ENCODE measurements at places on chromosomes 16 and 17. TPM values are rescaled to one million over a fixed set of nuclear protein-coding genes. Genes with fewer than 3 reads are reported as not detected.

GRCh38 chr16:86366481-86366880 lies 143.8 kb upstream of the FOXF1 start:
- DNase-seq, result no peak

DNA sequence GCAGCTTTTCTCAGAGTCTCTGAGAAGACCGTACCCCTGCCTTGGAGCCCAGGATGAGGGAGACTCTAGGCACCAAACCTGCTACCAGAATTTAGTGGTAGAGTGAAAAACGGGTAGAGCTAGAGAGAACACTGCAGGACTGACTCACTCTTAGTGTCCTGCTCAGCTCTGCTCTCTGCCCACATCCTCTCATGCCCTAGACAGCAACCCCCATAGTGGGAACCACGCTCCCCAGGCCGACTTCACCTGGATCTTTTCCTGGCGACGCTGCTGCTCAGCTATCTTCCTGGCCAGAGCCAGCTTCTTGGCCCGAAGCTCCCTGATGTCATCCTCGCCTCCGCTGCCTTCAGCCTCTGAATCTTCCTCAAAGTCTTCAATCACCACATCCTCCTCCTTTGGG lies 26.7 kb downstream of the HIC1 start:
- DNase-seq, result no peak

The CMTM1 gene
- 1.7 TPM for total RNA-seq

The TNFRSF17 gene
- not detected for total RNA-seq

DNA sequence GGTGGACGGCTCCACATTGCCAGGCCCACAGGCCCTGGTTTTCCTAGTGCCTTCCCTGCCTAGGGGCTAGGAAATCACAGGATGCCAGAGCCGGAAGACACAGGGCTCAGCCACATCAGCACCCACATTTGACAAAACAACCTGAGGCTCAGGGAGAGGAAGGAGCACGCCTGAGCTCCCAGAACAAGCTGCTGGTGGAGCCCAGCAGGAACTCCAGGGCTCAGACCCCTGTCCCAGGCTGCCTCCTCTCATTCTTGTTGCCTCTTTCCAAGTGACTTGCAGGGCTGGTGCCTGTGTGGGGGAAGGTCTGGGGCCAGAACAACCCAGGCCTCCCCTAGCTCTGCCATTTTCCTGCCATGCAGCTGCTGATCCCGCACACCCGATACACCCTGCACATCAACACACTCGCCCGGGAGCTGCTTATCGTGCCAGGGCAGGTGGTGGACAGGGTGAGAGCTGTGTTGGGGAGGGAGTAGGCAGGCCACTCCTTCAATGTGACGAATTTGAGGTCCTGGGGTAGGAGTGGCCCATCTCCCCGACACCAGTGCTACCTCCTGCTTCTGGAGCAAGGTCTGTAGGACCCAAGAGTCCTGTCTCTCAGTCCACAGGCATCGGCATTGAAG lies 7.6 kb downstream of the ALOX15B start:
- peak; percentile 56 for DNase-seq

DNA sequence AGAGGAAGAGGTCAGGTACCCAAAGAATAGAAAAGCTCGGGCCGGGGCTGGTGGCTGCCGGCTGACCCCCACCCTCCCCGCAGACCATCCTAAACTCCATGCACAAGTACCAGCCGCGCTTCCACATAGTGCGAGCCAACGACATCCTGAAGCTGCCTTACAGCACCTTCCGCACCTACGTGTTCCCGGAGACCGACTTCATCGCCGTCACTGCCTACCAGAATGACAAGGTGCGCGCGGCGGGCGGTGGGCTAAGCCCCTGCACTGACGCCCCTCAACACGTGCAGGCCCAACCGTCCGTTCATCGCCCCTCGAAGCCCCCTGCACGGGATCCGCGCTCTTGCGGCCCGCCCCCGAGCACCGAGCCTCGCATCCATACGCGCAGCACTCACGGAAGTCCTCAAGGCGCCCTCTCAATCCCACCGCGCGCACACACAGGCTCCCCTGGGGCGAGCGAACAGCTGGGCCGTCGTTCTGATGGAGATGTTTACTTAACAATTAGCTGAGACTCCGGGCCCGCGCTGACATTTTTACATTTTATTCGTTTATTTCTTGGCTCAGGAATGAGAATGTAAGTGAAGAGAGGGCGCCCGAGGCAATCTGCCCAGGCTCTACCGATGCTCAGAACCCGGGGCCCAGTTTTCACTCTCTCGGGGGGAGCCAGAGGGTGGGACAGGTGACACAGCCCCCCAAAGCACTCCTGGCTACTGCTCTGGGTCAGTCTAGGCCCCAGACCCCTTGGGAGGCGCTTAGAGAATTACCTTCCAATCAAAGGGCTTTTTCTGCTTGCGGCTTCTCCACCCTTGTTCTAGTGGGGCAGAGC lies 3.5 kb downstream of the TBX2 start:
- no peak for DNase-seq

The TBC1D3 gene
- total RNA-seq, result not detected

- no peak for DNase-seq
Observed at GRCh38 chr16:88505405-88506082, 52.5 kb downstream of the ZFPM1 start.

- DNase-seq, result peak; percentile 59
Observed at GRCh38 chr17:41308918-41309359, at the start of gene KRTAP16-1. TSS of gene KRTAP16-1 (minus strand) at chr17:41309309. CDS start at chr17:41309253, 56 bp downstream.

DNA sequence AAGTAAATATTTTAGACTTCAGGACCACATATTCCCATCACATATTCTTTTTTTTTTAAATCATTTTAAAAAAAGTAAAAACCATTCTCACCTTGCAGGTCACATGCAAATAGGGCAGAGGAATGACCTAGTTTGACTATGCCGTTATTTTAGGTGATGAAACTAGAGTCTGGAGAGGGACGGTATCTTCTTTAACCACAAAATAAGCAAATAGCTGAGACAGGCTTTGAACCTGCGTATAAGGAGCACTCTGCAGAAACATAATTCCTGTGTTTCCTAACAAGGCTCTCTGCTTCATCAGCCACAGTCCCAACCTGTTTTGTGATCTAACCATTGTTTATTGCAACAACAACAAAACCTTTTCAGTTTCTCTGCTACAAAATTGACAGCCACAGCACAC lies 121.5 kb downstream of the PCTP start:
- DNase-seq, result no peak

DNA sequence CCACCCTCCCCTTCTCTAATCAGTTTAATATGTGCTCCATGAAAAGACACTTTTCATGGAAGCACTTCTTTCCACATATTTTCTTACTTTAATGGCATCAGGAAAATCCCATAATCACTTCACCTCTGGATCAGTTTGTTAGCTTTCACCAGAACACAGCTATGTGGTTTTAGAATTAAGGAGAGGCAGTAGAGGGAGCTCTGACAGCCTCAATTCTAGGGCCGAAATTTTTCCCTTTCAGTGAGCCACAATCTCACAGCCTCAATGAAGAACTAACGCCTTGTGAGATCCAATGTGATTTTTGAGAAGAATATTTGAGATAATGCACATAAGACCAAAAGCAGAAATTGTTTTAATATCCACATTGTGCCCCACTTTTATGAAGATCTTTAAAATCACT lies 1494.0 kb upstream of the CDH8 start:
- no peak for DNase-seq

- DNase-seq, result no peak
Observed at GRCh38 chr17:41835214-41835799, 725 bp downstream of the NT5C3B start.

DNA sequence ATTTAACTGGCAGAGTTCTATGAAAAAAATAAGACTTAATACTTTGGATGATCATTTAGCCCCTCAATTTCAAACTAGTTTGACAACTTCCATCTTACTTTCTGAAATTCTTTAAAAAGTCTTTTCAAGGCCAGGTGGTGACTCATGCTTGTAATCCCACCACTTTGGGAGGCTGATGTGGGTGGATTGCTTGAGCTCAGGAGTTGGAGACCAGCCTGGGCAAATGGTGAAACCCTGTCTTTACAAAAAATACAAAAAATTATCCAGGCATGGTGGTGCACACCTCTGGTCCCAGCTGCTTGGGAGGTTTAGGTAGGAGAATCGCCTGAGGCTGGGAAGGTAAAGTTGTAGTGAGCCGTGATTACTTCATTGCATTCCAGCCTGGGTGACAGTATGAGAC lies 154.4 kb downstream of the TANC2 start:
- DNase-seq, result no peak

The PSMD12 gene
- 46.8 TPM for total RNA-seq

GRCh38 chr17:12591021-12591735 lies 74.5 kb upstream of the MYOCD start:
- DNase-seq, result no peak

DNA sequence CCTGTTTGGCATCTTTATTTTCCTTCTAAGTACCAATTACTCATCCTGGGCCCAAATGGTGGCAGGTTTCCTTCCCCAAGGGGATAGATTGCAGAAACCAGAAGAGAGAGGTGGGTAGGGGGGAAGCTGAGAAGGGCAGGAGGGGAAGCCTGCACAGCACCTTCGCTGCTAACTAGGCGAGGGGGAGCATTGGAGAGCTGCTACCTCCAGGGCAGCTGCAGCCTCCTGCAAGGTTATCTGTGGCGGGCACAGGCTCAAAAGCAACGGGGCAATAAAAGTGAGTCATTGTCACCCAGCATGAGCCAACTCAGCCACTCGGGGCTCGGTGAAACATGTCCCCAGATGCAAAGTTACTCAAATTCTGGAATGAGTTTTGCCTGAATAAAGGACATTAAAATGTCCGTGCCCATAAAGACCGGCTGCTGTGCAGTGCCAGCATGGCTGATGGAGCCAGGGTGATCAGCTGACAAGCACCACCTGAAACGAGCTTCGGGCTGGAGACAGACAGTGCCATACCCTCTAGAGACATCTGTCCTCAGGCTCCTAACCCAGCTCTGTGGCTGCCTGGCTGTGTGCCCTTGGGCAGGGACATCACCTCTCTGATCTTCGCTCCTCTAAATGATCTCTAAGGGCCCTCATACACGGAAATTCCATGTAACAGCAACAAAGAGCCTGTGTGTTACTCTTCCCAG lies 68.1 kb upstream of the GRIN2A start:
- DNase-seq, result no peak

The CTRB1 gene
- total RNA-seq, result 6.8 TPM

DNA sequence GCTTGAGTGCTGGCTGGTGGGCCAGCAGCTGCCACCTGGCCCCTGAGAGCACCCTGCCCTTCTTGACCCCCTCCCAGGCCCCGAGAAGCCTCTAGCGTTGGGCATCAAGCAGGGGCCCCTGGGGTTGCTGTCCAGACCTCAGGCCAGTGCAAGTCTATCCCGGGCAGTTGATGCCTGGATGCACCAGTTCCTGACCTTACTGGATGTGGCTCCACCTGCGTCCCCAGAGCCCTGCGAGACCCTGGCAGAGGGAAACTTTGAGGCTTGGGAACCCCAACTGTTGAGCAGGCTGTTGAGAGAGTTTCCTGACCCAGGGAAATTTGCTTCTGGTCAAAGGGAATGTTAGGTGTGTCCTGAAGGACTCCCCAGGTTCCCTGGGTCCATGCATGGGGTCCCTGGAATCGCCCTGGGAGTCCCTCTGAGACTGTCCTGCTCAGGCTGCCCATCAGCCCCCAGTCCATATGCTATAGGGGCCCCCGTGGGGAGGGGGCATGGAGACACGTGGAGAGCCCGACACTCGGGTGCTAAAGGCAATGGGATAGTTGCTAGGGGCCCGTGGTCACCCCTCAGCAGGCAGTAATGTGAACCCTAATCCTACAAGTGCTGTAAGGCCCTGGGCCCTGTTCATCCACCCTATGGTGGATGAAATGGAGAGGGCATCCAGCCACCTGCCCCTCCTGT lies 46.4 kb downstream of the RAB11FIP4 start:
- no peak for DNase-seq

- DNase-seq, result no peak
Observed at GRCh38 chr17:18042983-18043382, 3.8 kb downstream of the GID4 start.

GRCh38 chr17:77782201-77782600 lies 176.3 kb upstream of the TNRC6C start:
- no peak for DNase-seq

- peak; percentile 74 for DNase-seq
Observed at GRCh38 chr17:28317966-28318758, 838 bp upstream of the TMEM97 start.

The DPEP2 gene
- 1.7 TPM for total RNA-seq

The SALL1 gene
- not detected for total RNA-seq

DNA sequence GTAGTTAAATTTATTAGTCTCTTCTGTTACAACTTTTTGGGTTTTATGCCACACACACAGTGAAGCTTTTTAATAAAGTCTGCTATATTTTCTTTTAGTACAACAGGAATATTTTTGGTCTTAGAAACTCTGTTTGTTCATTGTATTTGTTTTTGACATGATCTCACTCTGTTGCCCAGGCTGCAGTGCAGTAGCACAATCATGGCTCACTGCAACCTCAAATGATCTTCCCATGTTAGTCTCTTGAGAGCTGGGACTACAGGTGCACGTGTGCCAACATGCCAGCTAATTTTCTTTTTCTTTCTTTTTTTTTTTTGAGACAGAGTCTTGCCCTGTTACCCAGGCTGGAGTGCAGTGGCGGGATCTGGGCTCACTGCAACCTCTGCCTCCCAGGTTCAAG lies 27.1 kb downstream of the PPM1D start:
- no peak for DNase-seq

DNA sequence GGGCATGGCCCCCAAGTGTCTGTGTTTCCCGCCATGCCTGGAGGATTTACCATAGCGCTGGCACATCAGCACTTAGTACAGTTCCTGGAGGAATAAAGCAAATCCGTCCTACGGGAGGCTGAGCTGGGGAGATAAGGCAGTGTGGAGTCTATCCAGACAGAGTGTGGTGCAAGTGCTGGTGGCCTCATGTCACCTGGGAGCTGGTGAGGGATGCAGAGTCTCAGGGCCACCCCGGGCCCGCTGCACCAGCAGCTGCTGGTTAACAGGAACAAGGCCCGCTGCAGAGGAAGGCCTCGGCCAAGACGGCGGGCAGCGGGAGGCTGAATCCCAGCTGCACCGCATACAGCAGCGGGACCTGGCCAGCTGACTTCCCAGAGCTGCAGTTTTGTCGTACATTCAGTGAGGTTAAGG lies 57.3 kb upstream of the CDC42EP4 start:
- DNase-seq, result no peak

DNA sequence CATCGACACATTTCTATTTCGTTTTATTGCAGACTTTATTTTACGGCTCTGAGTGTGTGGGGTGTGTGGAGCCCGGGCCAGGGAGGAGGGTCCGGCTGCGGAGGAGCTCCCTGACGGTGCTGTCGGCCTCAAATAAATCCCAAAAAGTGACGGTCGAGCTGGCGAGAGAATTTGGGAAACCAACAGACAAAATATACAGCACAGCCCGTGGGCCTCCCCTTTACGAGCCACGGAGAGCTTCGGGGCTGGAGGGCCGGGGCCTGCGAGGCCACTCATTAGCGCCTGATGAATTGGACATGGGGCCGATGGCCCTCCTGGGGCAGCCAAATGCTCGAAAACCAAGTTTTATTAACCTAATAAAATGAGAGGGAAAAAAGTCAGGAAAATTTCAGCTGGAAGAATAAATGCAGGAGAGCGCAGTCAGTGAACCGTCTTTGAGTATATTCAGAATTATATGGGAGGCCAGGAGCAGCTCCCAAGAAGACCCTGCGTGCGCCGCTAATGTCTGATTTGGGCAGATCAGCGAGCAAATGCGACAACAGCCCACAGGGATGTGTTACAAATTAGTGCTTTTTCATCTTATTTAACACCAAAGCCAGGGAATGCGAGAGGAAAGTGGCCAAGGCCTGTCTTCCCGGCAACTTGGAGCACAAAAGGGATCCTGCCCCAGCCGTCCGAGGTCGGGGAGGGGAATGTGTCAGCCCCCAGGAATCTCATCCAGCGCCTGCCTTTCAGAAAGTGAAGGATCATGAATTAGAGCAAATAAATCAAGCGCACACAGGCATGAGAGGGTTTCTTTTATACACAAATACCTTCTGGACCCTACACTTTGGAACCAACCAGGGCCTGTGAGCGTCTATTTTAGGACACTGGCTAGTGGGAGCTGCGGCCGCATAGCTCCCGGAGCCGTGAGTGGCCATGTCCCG lies 249.1 kb downstream of the C16orf95 start:
- no peak for DNase-seq

GRCh38 chr17:19958023-19958422 lies 19.6 kb downstream of the AKAP10 start:
- DNase-seq, result no peak
